GM12891 (cell line): ENCODE measurements at places on chromosomes 3 and 15.

- DNase-seq: no peak
Observed at GRCh38 chr15:70345251-70346019, 247.7 kb upstream of the TLE3 start.

- no peak for DNase-seq
Observed at GRCh38 chr15:32120577-32121383, 90.5 kb downstream of the CHRNA7 start.

DNA sequence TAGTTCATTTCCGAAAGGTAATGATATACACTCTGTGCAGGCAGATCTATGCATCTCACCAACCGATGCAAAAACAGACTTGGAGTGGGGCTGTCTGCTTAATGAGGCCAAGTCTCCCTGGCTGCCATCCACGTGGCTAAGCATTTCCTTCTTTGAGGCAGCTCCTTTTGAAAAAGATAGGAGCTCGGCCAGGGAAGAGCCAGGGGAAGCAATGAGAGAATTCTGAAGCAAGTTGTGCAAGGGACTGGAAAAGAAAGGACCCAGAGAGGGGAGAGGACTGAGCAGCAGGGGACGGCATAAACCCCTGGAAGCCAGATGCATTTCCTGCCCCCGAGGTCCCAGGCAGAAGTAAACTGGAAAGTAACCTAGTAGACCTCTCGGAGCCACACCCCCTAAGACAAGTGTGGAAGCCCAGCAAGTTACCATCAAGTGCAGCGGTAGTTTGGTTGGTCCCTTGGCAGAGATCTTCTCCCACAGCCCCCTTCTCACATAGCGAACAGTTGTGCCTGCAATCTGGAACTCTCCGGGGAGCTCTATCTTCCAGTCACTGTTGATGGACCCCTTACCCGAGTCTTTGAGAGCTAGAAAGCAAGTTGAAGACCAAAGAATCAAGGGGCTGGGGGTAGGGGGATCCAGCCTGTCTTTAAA, 288.2 kb downstream of the ADAMTS17 start:
- DNase-seq: no peak

DNA sequence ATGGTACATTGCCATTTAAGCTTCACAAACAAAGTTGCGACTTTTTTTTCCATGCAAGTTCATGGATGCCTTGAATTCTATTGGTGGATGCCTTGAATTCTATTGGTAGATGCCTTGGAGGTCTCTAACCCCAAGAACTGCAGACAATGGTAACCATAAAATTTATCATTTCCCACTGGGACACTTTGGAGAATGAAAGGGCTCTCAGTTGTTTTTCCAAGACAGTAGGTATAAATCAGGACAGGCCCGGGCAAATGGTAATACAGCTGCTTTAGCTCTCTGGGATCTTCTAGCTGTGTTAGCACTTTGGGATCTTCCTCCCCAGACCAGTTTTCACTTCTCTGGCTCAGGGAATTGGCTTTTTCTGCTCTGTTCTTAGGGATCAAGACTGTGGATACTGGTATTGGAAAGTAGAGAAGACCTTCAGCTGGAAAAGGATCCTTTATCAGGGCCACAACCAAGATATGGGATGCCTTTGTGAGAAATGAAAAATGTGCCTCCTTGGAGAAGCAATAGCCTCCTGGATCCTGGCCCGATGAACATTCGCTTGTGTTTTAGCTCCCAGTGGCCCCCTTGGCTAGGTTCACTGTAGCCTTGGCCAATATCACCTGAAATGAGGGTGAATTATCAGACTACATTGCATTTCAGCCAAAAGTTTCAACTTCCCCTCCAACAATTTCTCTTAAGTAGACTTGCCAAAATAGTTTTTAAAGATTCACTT, 8.3 kb downstream of the LRRC3B start:
- no peak for DNase-seq

- DNase-seq: no peak
Observed at GRCh38 chr3:190811775-190812480, 50.6 kb downstream of the GMNC start.

- no peak for DNase-seq
Observed at GRCh38 chr3:33035596-33035995, 61.4 kb downstream of the GLB1 start.

DNA sequence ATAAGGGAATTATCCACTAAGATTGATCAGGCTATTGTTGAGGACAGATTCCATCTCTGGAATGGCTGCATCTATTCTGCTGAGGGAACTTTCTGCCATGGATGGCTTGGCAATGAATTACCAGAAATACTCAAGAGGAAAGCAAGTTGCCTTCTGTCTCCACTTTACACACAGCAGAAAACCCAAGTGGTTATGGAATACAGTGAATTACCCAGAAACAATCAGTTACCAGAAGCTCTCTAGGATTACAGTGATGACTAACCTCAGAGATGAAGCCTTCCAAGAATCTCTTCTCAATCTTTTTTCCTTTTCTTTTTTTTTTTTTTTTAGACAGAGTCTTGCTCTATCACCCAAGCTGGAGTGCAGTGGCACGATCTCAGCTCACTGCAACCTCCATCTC, 183.3 kb downstream of the WDR76 start:
- no peak for DNase-seq

GRCh38 chr3:121962443-121962842, 59.6 kb downstream of the ILDR1 start:
- DNase-seq: no peak

DNA sequence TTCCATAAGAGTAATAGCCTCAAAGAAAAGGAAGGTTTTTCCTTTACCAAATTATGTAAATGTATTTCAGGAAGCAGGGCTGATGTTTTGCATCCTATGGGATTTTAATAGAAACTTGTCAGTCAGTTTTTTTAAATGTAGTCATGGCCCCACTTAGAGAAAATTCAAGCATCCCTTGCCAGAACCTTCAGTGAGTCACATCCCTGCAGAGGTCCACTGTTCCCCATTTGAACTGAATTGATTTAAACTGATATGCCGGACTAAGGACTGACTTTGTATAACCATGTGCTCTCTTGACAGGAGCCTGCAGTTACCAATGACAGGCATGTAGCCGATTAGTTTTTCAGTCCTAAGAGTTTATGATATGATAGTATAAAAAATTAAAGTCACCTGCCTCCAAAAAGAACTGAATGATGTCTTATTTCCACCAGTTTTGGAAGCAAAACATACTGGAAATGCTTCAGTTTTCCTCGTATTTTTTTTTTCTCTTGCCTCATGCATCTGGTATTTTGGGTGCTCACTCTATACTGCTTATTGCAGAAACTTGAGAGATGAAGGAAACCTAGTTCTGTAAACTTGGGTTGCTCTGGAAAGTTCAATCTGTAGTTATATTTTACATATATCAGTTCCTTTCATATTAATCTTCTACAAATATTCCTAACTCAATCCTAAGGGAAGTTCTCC, 30.7 kb downstream of the LRTM1 start:
- no peak for DNase-seq

DNA sequence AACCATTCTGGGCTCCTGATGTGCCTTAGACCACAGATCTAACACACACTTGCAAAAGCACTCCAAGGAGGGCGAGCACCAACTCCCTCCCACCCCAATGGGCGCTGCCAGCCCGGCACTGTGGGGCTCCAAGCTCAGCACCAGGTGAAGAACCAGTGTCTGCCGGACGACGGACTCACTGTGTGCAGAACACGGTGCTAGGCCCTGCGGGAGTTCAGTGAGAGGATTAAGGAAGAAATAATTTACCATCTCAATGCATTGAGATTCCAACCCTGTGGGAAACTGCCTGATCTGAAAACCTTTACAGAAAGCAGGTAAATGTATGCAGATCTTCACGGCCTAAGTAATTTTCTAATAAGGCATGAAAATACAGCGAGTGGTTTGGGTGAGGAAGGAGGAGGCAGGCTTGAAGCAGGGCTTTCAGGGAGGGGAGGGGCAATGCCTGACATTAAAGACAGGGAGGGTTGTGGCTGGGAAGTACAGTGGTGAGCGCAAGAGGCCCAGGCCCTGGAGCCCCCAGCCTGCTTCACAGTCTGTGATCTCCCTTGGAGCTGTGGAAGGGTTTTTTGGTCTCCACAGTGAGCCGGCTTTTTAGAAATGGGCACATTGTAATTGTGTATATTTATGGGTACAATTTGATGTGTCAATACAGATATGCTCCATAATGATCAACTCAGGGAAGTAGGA, 35.6 kb upstream of the CHRNB4 start:
- DNase-seq: no peak

DNA sequence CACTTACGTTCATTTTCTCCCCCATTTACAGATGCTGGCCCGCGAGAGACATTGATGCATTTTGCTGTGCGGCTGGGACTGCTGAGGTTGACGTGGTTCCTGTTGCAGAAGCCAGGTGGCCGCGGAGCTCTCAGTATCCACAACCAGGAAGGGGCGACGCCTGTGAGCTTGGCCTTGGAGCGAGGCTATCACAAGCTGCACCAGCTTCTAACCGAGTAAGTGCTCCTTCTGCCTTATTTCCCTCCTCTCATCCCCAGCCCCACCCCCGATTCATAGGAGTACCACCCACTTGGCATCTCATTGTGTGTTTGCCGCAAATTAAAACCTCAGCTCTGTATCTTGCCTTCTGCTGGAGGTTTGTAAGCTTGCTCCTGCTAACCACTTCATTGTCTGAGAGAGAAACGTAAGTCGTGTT, 163.3 kb downstream of the AKAP13 start:
- no peak for DNase-seq

- DNase-seq: peak; percentile 60
Observed at GRCh38 chr3:161104561-161105551, at the start of gene B3GALNT1. B3GALNT1 (minus strand) TSS chr3:161105349; CDS start chr3:161086754, 18,595 bp downstream.

DNA sequence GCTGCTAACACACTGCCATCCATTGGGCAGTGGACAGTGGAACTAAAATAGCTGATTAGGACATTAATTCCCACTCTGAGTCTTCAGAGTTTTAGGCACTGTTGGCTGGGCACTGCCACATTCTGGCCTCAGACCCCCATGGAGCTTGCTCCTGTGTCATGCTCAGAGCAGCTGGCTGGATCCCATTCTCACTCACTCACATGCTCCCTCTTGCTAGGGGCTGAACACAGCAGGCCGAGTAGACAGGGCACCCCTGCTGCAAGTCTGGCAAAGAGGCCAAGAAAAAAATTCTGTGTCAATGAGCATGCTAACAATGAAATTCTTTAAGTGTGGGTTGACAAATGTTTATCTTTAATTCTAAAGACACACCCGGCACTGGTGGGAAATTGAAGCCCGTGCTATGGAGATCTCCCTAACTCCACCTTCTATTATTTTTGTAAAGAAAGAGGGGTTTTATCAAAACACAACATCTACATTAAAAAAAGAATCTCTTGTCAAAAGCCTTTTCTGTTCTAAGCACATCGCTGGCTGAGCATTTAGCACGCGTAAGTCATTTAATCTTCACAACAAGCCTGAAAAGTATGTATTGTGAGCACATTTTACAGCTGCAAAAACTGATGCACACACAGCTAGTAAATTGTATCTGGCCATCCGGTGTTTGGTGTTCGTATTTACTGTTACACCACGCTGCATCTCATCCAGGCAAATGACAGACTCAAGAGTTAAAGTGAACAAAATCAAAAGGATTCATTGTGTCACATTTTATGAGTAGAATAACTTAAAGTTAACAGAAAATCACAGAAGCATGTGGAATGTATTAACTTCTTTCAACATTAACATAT, 362.1 kb downstream of the PLOD2 start:
- no peak for DNase-seq

DNA sequence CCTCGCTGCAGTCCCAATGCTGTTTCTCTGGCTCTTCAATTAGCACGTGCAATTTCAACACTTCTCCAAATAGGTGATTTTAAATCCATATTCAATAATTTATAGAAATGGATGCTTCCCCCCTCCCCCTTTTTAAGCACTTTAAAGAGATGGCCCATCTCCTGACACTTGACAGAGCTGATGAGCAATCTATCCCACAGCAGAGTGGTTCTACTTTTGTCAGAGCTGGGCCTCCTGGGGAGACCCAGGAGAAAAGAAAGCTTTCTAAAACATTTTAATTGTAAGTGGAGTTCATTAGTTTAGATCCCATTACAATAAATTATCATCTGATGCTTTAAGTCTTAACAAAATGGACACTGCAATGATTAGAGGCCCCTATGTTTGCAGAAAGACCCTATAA, 127.7 kb downstream of the SHQ1 start:
- no peak for DNase-seq

GRCh38 chr3:141274411-141275031, 42.9 kb downstream of the PXYLP1 start:
- DNase-seq: no peak

- DNase-seq: no peak
Observed at GRCh38 chr15:40249477-40250303, 10.8 kb downstream of the PAK6 start.

- DNase-seq: no peak
Observed at GRCh38 chr3:143307613-143308183, 188.1 kb downstream of the CHST2 start.

- no peak for DNase-seq
Observed at GRCh38 chr3:81242871-81243270, 518.6 kb downstream of the GBE1 start.

- DNase-seq: peak; percentile 64
Observed at GRCh38 chr3:17151598-17152373, 267.0 kb downstream of the PLCL2 start.

DNA sequence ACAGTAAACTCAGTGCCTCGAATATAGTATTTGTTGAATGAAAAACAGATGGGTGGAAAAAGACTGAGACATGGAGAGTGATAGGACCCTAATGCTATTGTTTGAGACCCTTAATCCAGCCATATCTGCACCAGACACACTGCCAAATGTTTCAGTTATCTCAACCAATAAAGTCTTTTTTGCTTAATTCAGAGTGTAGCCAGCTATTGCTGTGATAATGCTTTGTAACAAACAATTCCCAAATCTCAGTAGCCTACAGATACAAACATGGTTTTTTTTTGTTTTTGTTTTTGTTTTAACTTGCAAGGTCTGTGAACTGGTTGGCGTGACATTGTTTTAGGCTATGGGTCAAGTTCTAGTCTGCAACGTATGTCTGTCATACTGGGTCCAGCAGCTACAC, 17.0 kb upstream of the BCL2A1 start:
- DNase-seq: no peak

DNA sequence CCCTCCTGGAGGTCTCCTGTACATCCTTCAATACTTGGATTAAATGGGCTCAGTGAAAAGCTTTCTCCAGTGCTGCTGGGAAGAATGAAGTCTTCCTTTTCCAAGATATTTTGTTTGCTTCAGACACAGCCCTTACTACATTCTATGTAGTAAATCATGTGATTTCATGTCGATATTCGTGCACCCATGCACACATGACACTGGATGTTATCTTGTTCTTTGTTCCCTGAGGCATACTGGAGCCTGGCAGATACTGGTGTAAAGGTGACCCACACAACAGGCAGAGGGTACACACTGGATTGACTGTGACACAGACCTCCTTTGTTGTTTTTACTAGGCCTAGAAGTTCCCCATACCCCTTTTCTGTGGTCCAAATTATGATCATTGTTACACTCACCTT, 40.3 kb upstream of the ATP2C1 start:
- no peak for DNase-seq

GRCh38 chr15:90638201-90638691, 78.9 kb upstream of the BLM start:
- DNase-seq: no peak
